ENCODE measurements at places on chromosomes 5 and 9.
A peak's percentile ranks its signal among the peaks of the same experiment; 100 is the strongest.

DNA sequence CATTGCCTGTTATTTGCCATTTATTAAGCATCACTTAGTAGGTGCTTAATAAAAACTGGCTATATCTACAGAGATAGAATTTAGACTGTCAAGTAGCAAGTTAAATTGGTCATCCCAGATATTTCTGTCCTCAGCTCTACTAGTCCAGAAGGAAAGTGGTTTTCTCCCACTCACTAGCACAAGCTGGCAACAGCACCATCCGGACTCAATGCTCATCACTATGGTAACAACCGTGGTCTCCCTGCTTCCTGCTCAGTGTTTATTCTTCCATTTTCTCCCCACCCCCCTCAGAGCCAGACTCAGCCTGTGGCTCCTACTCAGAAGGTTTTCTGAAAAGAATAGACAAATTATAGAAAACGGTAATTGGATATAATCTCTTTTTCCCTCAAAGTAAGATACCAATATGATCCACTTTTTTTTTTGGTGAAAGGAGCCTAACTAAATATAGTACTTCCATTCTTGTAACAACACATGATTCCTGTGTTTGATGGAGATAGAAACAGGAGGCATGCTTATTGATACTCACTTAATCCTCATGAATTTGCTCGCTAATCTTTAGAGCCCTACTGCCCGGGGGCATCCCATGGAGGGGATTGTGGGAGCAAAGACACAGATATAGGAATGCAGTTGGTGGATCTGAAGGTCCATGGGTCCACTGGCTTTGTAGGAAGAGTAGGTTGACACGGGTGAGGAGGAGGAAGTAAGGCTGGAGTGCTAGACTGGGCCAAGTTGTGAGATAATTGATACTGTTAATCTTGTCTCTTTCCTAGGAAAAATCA is 191.4 kb downstream of the MAN2A1 start:
- no peak for DNase-seq

GRCh38 chr5:33441241-33442177 is 744 bp downstream of the TARS1 start:
- peak; percentile 50 for DNase-seq

GRCh38 chr9:28301281-28301680 is 728.0 kb upstream of the C9orf72 start:
- DNase-seq = no peak

GRCh38 chr5:59766427-59767210 is 126.9 kb downstream of the PDE4D start:
- DNase-seq = peak; percentile 18

DNA sequence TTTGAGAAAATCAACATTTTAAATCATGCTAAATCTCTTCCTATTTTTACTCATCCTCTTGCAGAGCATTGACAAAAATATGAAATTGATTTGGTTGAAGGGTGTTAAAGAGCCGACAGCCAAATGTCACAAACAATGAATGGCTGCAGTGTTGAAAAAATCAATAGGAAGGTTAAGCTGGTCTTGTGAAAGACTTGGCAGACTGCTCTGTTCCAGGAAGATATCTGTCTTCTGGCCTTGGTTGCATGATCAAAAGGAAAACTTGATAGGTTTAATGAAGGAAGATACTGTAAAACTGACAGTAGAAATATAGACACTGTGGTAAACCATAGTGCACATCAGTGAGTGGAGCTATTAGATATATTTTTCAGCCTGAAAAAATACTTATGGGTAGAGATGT is 103.6 kb downstream of the PBX3 start:
- peak; percentile 73 for DNase-seq

GRCh38 chr9:108468364-108468763 is 387.4 kb downstream of the ACTL7B start:
- DNase-seq = peak; percentile 78

- DNase-seq = peak; percentile 31
Measured at GRCh38 chr9:14525856-14526255, 167.4 kb downstream of the ZDHHC21 start.

DNA sequence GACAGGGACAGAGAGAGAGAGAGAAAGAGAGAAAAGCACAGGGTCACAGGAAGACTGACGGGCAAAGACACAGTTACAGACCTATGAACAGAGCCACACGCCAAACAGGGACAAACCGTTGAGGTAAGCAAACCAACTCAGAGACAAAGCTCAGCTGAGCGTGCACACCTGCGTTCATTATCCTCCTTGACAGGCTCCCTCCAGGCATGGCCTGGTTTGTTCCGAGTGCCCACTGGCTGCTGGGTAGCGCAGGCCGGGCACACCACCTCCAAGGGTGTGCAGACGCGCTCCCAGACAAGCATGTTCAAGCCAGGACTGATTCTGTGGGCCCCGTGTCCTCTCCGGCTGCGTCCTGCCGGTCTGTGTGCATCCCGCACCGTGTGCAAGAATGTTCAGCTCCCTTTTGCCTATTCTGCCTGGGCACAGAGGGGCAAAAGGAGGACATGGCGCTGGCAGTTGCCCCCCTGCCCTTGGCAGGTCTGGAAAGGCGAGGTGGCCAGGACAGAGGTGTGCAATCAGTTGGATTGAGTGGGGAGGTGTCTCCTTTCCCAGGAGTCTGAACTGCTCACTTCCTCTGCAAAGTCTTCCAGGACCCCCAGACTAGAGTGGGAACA is 467 bp upstream of the SMIM32 start:
- DNase-seq = no peak

- no peak for DNase-seq
Measured at GRCh38 chr9:100579665-100580064, 1.8 kb downstream of the CAVIN4 start.

Data from NCI-H82 (cell line).